K562 (cell line): ENCODE measurements at places on chromosomes 12 and 14. TPM values are rescaled to one million over a fixed set of nuclear protein-coding genes. Genes with fewer than 3 reads are reported as not detected.

- no peaks in the 10 kb centered on the region for H3K36me3 ChIP-seq
- H3K4me1 ChIP-seq = peaks cover 12% of the 10 kb centered on the region
These were observed 19.8 kb downstream of the GALNT6 start for GRCh38 chr12:51371295-51371953.

DNA sequence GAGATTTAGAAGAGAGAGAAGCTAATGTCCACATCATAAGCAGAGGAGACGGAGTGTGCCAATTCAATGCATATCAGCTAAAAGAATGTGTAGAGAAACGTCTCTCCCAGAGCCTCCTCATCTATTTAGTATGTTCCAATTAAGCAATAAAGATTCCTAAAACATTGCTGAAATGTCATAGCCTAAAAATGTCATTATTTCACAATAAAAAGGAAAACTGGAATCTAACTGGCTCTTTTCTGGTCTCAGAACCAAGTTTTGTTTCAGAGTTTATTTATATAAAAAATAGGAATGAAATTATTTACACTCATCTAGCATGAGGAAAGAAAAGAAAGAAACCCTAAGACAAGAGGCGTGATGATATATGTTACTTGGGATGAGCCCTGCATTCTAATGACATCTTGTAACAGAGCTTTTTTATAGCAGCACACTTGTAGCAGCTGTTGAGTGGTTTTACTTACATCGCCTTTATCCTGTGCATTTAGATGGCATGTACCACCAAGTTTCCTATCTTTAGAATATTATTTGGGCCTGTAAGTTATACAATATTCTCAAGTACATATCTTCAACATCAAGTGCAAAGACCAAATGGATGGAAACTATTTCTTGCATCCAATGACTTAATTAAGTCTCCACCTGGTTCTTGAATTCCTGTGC, 266.3 kb upstream of the PRKD1 start:
- no peaks in the 10 kb centered on the region for H3K27me3 ChIP-seq
- no peak for DNase-seq
- no peak overlapping the region for H3K4me3 ChIP-seq
- no peaks in the 10 kb centered on the region for H3K4me1 ChIP-seq
- H3K27ac ChIP-seq = no peak overlapping the region
- no peaks in the 10 kb centered on the region for H3K36me3 ChIP-seq

GRCh38 chr12:106974511-106974910, 12.4 kb downstream of the MTERF2 start:
- H3K4me1 ChIP-seq = peaks cover 4% of the 10 kb centered on the region
- no peak for DNase-seq
- H3K27ac ChIP-seq = peak overlapping the region; percentile 65; the same call in 2 of the 3 replicates
- H3K36me3 ChIP-seq = peaks cover 48% of the 10 kb centered on the region

- no peak for DNase-seq
- no peaks in the 10 kb centered on the region for H3K36me3 ChIP-seq
- H3K27me3 ChIP-seq = no peaks in the 10 kb centered on the region
- no peaks in the 10 kb centered on the region for H3K4me1 ChIP-seq
These were observed 92.8 kb upstream of the PTHLH start for GRCh38 chr12:28065374-28065773.

- no peak overlapping the region for H3K27ac ChIP-seq
- no peak for DNase-seq
- H3K4me3 ChIP-seq = no peak overlapping the region
- no peaks in the 10 kb centered on the region for H3K27me3 ChIP-seq
These were observed 34.4 kb downstream of the ATF7IP start for GRCh38 chr12:14399871-14400270.

DNA sequence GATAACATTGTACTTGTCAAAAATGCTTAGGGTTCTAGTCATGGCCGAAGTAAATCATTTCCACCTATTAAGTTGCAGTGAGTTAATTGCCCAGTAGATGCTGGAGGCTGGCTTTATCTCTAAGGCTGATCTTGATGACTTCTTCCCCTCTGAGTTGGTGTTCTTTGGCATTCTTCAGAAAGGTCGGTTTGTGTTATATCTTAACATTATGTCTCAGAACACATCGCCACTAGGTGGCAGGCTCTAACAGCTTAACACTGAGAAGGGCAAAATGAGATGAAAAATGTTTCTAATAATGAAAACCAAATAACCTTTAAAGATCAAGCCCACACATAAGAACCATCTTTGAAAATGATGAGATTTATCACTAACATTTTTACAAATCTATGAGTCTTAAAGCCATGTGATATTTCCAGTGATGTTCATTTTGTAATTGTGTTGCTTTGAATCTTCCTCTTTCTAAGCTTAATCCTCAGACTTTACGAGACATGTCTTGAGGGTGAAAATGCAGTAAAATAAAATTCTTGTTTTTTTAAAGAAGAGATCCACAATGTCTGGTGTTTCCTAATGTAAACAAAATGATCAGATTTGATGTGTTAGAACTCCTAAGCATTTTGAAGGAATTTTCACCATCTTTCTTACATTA, 28.6 kb downstream of the SUDS3 start:
- H3K4me3 ChIP-seq = no peak overlapping the region
- H3K27ac ChIP-seq = no peak overlapping the region
- DNase-seq = peak; percentile 42
- peaks cover 58% of the 10 kb centered on the region; the same call in 2 of the 3 replicates for H3K36me3 ChIP-seq

Gene DAO
- not detected in 2 replicates for total RNA-seq

Gene LRRC43
- not detected in 2 replicates for total RNA-seq

Gene B3GNT4
- 1.6 and 2.2 TPM in 2 replicates for total RNA-seq

Gene GDF3
- total RNA-seq = not detected in 2 replicates

Gene MMP17
- 18.0 and 20.1 TPM in 2 replicates for total RNA-seq
